ENCODE measurements at places on chromosomes 12 and 14. TPM values are rescaled to one million over a fixed set of nuclear protein-coding genes. Genes with fewer than 3 reads are reported as not detected.

The DEGS2 gene
- polyA plus RNA-seq: 18.2 TPM

DNA sequence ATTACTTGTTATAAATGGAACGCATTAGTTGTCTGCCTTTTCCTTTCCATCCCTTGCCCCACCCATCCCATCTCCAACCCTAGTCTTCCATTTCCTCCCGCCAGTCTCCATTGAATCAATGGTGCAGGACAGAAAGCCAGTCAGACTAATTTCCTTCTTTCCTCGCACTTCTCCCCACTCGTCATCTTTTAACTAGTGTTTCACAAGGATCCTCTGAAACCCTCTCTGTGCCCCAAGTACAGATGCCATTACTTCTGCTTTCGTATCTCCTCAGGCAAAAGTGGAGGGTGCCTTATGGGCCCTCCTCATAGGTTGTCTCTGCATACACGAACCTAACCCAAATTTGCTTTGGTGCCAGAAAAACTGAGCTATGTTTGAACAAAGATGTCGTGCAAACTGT, 4.2 kb downstream of the DAZAP2 start:
- no peak for DNase-seq

DNA sequence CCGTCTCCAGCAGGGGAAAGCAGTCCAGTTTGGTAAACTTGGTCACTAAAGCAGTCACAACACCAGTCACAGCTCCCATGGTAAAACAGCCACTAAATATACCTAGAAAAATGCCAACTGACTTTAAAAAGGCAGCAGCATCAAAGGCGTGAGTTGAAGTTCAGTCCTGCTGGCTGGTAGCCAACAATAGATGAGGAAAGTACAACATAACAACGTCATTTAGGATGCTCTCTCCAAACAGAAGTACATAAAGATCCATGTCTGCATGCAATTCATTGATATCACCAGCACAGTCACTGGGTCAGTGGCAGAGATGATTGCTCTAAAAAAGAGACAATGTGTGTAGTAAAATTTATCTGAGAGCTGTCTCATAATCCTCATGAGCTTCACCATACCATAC, 59.3 kb upstream of the TMPO start:
- DNase-seq: no peak

DNA sequence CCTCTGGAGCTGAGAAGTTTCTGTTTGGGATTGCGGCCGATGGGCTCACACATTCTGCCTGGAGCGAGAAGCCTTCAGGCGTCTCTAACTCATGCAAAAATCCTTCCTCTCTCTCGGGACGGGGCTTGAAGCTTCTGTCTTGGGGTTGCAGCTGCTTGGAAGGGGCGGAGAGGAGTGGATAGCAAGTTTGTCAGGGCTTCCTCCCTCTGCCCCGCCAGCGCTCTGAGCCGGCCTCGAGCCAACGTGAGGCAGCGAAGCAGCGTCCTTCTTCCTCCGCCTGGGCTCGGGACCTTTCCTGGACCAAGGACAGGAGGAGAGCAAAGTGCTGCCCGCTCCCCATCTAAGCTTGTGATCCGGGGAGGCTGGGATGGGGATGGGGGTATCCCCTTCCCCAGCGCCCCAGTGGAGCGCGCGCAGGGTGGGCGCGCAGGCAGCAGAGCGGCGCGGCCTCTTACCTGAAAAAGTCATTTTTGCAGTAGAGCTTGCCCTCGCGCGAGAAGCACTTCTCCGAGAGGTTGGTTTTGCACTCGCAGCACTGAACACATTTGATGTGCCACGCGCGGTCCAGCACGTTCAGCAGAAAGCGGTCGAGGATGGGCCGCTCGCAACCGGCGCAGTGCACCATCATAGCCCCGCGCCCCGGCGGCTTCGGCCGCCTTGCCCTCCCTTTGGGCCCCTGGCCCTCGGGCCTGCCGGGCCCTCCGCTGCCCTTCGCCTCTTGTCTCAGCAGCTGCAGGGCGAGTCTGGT, 626 bp downstream of the LHX5 start:
- no peak for DNase-seq

- DNase-seq: no peak
Observed at GRCh38 chr12:121837680-121838079, 21.0 kb downstream of the HPD start.
